ENCODE measurements at places on chromosomes 13 and 19.
A peak's percentile ranks its signal among the peaks of the same experiment; 100 is the strongest.

- no peak for DNase-seq
These were observed 73.4 kb upstream of the FLT1 start for GRCh38 chr13:28568286-28568685.

DNA sequence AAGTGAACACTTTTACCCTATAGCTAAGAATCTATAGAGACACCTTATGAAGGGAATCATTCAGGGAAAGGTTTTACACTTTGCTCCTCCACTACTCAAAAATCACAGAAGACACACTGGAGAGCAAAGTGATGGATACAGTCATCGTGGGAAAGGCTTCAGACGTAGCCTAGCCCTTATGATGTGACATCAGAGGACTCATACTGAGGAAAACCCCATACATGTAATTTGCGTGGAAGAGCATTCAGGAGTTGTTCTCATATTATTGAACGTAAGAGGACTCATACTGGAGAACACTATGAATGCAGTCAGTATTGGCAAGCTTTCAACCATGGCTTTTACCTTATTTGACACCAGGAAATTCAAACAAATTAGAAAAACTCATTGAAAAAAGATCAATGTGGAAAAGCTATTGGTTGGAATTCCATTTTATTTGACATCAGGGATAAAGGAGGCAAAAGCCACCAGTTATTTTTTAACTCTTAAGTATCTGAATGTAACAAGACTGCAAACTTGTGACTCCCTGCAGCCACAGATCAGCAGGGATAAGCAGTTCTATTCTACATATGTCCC, 16.1 kb upstream of the ZNF274 start:
- DNase-seq = no peak

DNA sequence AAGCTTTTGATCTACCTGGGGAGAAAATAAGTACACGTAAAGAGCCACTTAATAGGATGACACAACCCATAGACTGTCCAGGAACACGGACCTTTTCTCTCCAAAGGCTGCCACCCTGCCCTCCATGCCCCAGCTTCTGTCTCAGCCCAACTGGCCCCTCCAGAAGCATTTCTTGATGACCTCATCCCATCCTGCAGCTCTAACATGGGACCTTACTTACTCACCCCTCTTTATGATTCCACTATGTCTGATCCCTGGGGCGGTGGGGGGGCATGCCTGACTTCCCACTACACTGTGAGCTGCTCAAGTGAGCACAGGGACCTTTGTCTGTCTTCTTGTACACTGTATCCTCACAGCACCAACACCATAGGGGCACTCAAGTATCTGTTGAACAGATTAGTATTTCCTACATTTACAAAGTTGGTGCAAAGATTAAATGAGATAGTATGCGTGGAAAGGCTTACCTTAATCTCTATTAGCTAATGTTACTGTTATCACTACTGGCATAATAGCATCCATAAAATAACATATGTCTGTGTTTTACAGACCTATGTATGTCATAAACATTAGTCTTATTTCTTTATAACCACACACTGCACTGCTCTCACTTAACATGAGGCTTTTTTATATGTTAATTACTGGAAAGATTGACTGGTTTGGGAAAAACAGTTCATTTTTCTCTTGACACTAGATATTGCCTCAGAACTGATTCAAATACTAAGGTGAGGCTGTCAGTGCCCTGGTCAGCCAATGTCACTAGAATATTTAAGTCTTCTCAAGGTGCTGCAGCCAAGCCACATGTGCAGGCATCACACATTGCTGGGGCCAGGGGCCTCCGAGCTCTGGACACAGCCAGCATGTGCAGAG, 100.9 kb downstream of the FOXO1 start:
- no peak for DNase-seq

DNA sequence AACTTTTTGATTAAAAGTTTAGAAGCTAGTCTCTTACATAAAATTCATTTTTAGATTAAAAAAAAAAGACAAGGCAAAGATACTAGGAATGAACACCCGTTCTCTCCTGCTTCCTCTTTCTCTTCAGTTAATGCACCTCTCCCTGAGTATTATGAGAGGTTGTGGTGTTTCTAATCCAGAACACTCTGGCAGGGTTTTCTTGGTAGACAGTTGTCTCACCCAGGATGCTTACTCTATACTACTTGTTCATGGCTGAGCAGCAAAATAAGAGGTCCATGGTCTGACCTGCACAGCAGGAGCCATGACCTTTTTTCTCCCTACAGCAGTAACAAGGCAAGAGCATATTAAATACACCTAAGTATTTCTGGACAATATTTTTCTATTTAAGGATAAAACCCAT, 62.0 kb downstream of the MICU2 start:
- DNase-seq = no peak

DNA sequence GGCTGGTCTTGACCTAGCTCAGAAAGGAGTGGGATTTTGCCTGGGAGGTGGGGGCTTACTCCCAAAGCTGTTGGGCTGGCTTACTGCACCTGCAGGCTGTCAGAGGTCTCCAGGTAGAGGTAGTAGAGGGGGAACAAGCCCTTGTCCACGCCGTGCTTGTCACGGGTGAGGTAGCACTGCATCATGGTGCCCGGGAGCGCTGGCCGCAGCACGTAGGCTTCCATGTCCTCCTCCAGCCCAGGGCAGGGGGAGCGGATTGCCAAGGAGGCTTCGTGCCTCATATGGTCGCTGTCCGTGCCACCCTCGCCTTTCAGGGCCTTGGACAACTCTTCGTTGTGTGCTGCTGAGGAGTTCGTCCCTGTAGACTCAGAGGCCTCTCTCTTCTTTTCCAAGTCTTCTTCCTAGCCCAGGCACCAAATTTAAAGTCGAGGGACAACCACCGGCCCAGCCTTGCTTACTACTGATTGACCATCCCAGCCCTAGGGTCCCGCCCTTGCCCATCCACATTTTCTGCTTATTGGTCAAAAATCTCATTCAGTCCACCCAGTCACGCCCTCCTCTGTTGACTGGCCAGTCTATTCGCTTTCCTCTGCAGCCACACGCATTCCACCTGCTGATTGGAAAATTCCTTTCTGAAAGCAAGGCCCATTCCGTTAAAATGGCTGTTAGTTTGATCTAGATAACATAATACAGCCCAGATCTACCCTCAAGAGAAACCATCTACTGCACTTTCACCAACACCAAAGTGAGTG, 10.5 kb downstream of the TULP2 start:
- no peak for DNase-seq

GRCh38 chr19:39677961-39678889, 22.5 kb downstream of the LGALS16 start:
- no peak for DNase-seq

DNA sequence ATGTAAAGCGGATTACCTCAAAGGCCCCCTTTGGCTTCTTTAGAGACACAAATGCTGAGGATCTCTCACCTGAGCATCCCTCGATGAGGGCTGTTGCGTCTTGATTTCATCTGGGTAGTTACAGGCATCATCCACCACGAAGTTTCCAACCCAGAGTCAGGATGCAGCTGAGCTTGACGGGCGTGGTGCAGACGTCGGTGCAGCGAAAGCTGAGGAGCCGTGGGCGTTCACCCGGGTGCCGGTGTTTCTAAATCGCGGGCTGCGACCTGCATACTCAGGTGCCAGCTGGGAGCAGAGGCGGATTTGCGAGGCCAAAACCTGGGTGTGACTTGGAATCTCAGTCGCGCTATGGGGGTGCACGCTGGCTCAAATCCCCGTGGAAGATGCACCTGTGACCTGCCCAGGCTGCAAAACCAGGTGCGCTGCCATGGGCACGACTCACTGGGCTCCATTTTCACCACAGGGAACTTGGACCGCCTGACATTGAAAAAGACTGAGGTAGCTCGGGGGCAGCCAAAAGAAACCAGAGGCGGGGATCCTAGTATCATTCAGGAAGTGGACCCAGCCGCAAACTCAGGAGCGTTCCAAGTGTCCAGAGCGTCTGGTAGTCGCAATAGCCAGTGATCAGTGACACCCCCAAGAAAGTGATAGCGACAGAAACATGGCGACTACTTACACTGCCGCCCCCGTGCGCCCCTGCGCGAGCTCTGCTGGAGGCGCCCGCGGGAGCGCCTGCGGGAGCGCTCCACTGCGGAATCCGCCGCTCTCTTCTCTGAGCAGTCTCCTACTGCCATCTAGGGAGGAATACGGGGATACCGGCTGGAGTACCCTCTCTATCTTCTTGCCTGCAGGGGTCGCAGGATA, 36.4 kb upstream of the IGFL4 start:
- peak; percentile 41 for DNase-seq

DNA sequence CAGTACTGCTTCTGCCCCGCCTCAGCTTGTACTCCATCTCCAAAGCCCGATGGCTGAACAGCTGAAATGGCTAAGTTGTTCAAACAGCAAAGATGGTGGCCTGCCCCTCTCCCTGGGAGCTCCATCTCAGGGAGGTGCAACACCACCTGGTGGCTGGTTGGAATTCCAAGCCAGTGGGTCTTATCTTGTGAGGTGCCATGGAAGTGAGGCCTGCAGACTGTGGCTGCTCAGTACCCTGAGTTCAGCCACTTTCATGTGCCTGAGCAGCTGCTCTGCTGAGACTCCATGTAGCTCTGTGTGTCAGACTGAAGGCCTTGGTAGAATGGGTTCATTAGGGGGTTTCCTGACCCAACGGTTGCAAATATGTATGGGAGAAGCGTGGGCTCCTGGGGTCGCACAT, 67.3 kb upstream of the SPRY2 start:
- DNase-seq = no peak

DNA sequence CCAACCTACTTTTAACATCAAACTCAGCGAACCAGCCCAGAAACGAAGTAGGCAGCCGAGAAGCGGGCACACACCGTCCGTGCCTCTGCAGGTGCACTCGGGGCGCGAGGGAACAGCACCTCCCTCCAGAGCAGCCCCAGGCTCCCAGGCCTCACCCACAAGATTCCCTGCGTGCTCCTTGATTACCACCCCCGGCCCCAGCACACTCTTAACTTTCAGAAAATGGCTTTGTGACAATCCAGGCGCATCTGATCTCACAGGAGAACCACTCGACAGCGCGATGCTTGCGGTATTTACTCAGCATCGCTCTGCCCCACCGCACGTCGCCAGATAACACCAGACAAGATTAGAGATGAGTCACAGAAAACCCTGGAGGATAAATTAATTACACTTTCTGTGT, 134.9 kb upstream of the SPACA7 start:
- no peak for DNase-seq

GRCh38 chr19:1116726-1117581, 13.2 kb downstream of the GPX4 start:
- no peak for DNase-seq

DNA sequence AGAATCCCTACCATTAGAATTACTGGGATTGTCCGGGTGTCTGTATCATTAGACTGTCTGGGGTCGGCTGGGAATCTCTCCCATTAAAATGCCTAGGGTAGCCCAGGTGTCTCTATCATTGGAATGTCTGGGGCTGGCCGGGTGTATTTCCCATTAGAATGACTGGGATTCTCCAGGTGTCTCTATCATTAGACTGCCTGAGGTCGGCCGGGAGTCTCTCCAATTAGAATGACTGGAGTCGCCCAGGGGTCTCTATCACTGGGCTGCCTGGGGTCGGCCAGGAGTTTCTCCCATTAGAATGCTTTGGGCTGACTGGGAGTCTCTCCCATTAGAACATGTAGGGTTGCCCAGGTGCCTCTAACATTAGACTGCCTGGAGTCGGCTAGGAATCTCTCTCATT, 1560.7 kb downstream of the UQCRFS1 start:
- DNase-seq = no peak

- DNase-seq = no peak
These were observed 4.2 kb upstream of the ATP12A start for GRCh38 chr13:24675806-24676570.

GRCh38 chr13:21086929-21087328, 25.5 kb upstream of the LATS2 start:
- no peak for DNase-seq

DNA sequence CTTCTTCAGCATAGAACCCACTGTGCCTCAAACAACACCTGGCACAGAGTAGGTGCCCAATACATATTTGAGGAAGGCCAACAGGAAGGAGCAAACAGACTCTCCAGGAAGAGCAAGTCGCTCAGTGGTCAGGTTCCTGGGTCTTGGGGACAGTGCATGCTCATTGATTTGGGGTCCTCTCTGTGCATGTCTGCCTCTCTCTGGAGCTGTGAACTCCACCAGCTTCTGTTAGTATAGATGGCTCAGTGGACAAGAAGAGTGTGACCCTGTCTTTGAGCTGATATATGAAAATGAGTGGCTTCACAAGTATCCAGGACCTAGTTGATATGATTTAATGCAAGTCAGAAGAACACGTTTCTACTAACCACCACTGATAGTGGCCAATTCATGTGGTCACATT, 98.7 kb downstream of the KCTD15 start:
- DNase-seq = no peak

GRCh38 chr13:39531646-39532045, 71.3 kb downstream of the LHFPL6 start:
- no peak for DNase-seq

GRCh38 chr13:84741253-84741652, 859.0 kb upstream of the SLITRK1 start:
- no peak for DNase-seq

DNA sequence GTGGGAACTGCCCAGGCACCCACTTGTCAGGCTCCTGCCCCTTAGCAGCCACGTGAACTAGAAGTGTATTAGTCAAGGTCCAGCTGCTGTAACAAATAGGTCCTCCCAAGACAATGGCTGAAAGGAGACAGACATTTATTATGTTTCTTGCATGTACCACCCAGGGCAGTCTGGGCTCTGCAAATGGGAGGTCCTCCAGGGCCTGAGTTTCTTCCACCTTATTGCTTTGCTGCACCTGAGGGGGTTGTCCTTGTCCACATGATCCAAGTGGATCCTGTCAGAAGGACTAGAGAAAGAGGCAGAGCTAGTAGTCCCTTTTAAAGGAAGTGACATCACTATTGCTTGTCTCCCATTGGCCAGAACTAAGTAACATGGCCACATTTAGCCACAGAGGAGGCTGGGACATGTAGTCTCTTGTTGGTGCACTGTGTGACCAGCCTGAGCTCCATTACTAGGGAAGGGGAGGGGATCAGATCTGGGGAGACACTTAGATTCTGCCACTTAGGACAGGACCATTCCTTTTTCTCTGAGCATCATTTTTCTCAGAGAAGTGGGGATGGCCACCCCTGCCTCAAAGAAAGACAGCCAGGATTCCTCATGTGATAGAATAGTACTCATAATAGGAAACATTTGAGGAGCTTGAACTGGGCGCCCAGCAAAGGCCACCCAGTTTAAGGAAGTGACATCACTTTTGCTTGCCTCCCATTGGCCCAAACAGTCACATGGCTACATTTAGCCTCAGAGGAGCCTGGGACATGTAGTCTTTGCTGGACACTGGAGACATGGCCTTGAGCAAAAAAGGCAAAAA, 15.1 kb downstream of the CC2D1A start:
- no peak for DNase-seq

DNA sequence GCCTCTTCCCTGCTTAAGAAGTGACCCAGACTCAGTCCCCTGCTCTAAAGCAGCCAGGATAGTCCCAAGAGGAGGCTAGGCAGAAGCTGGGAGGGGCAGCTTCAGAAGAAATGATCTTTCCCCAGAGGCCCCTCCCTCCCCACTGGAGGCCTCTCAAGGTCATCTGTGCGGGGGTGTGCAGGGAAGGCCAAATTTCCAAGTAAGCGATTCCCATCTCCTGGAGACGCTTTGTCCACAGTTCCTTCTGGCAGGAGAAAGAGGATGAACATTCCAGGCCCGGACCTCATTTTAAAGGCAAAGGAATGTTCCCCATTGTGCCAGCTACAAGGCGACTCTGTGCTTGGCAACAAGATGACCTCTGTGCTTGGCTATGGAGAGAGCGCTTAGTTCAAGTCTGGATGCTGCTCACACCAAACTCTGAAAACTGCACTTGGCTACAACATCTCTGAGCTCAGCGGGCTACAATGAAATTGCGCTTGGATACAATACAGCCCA, 23.5 kb downstream of the COL5A3 start:
- DNase-seq = no peak

- DNase-seq = no peak
These were observed 28.5 kb downstream of the VAV1 start for GRCh38 chr19:6800991-6801484.
